T-helper 17 cell (primary cell): ENCODE measurements at places on chromosomes 7 and 10. TPM values are rescaled to one million over a fixed set of nuclear protein-coding genes. Genes with fewer than 3 reads are reported as not detected.
A peak's percentile ranks its signal among the peaks of the same experiment; 100 is the strongest.

Gene EN2
- not detected for total RNA-seq

DNA sequence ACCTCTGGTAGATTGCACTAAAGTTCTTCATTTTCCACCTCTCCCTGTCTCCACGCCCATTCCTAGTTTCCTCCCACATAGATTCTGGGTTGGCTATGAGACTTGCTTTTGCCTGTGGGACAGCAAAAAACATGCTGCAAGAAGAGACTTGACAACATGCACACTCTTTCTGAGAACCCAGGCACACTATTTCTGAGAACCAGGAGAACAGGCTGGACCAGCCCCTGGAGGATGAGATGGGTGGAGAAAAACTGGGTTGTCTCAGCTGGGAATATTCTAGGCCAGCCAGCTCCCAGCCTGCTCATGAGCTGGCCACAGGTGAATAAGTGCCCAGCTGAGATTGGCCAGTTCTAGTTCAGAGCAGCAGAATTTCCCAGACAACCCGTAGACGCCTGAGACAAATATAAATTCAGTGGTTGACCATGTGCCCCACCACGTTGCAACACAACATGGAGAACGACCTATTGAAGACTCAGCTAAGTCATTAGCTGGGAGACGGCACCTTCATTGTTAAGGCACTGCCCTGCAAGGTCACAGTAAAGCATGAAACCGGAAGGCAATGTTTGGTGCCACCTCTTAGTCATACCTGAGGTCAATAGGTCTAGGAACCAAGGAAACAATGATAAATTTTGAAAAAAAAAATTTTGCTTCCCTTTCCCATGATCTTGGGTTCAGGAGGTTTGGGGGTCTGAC lies 92.7 kb upstream of the AKR1E2 start:
- H3K27me3 ChIP-seq, result peaks cover 35% of the 10 kb centered on the region
- H3K4me3 ChIP-seq, result no peak overlapping the region
- no peak overlapping the region for H3K27ac ChIP-seq

GRCh38 chr7:66912195-66912594 lies 8.8 kb upstream of the TMEM248 start:
- H3K36me3 ChIP-seq, result no peaks in the 10 kb centered on the region
- no peaks in the 10 kb centered on the region for H3K27me3 ChIP-seq
- DNase-seq, result no peak
- no peak overlapping the region for H3K4me3 ChIP-seq

DNA sequence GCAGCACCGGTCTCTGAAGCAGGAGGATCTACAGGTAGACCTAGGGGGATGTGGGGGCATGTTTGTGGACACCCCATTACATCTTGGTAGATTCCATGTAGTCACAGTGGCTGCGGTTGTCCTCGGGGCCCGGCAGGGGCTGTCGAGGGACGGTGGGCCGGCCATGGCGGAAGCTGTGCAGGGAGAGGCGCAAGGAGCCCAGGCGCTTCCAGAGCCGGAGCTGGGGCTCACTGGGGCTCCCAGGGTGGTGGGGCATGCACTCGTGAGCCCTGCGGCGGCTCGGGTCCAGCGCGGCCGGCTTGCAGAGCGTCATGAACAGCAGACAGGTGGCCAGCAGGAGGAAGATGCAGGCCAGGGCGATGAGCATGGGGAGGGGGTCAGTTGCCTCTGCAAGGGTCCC lies 3.7 kb downstream of the C10orf105 start:
- H3K27ac ChIP-seq, result peak overlapping the region; percentile 99
- H3K27me3 ChIP-seq, result no peaks in the 10 kb centered on the region
- DNase-seq, result no peak
- peak overlapping the region; percentile 91 for H3K4me3 ChIP-seq

Gene EVX1
- 0.21 TPM for total RNA-seq

Gene HPSE2
- total RNA-seq, result not detected

DNA sequence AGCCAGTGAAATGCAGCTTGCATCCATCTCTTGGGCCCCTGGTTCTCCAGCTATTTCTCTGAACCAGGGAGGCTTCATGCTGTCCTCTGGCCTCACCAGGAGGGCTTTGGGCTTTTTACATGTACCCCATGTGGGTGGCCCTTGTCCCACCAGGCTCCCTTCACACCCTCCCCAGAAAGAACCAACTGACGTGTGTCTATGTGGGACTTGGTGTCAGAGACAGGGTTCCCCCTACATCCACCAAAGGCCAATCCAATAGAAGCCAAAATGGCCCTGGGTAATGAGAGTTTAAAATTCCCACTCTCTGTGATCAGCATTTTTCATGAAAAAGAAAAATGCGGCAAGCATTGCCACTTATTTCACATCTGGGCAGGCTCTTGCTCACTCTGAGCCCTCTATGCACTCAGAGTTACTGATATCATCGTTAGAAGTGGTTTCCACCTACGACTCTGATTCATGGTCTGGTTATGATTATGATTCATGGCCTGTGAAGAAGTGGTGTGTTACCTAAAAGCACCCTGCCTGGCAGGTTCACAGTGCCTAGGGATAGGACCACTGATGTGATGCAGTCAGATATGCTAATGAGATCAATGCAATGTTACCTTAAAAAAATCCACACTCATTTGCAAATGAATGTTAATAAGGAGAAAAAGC lies 133.5 kb downstream of the BUB3 start:
- H3K27me3 ChIP-seq, result no peaks in the 10 kb centered on the region
- DNase-seq, result no peak
- H3K36me3 ChIP-seq, result peaks cover 7% of the 10 kb centered on the region

DNA sequence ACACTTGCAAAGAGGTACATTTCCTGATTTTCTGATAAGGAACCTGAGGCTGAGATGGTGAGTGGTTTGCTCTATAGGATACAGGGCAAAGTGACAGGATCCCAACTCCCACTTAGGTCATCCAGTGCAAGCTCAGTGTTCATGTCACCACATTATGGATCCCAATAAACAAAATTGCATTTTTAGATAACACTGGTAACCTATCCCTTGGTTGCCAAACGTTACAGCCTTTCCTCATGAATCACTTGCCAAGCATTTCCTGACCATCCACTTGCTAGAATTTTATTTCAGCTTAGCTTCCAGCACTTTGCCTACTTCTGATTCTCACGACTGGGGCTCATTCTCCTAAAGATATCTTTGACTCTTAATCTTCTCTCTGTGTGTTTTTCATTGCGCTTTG lies 131.4 kb upstream of the ODAD2 start:
- no peak overlapping the region for H3K4me3 ChIP-seq
- no peaks in the 10 kb centered on the region for H3K27me3 ChIP-seq
- no peak overlapping the region for H3K27ac ChIP-seq
- H3K4me1 ChIP-seq, result peaks cover 3% of the 10 kb centered on the region

Gene WNT2
- total RNA-seq, result not detected

Gene FGFR2
- 0.31 TPM for total RNA-seq
